ENCODE measurements at places on chromosomes 3 and 15.
A peak's percentile ranks its signal among the peaks of the same experiment; 100 is the strongest.

DNA sequence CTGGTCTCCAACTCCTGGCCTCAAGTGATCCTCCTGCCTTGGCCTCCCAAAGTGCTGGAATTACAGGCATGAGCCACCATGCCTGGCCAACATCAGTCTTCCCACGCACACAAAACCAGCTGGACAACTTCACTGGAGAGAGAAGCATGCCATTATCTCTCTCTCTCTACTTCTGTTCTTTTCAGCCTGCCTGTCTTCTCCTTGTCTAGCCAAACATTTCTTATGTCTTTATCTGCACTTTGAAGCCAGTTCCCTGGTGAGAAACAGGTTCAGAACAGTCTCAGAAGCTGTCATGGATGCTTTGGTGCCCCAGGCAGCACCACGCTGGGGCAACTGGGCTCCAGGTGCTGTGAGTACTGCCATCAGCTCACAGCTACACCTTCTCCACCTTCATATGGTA is 79.8 kb downstream of the PRICKLE2 start:
- DNase-seq: no peak

DNA sequence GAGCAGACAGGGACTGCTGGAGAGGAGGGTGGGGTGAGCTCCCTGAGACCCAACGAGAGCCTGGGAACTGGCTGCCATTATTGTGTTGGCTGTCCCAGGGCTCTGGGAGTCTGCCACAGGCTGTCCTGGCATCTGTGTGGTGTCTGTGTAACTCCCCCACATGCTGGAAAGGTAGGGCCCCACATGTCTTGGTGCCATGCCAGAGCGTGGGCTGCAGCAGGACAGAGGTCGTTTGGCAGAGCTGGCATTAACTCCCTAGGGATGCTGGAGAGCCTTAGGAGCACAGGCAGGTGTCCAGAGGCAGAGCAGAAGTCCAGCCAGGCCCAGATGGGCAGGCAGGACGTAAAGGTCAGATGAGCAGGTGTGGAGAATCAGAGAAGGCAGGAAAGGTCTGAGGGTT is 9.7 kb downstream of the TIMP4 start:
- DNase-seq: no peak

DNA sequence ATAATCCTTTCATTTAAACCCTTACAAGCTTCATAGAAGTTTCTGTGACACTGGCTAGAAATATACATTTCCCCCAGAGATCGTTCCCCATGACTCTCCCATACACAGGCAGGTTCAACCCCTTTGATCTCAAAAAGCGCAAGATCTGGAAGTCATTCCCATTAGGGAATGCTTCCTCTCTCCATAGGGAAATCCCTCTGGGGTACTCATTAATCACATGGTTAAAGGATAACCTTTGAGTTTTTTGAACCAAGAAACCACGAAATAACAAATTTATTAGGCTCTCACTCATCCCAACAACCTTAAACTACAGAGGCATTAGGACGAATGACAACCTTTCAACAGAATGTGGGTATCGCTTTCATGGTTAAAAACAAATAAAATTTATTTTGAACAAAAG is 211.9 kb upstream of the PRICKLE2 start:
- DNase-seq: no peak

DNA sequence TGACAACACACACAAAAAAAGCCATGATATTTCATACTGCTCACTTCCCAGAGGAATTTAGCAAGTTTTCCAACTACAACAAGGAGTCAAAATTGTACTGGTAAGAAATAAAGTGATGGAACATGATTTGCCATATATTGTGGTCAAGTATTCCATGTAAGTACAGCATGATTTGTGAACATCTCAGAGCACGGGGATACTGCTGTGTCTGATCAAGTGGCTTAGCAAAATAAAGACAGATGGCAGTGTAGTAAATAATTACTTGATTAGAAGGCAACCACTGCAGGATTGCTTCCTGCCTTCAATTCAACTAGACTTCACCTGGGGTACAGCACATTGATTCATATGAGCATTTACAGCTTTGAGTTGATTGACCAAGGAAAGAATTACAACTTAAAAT is 51.6 kb upstream of the DUT start:
- DNase-seq: no peak

DNA sequence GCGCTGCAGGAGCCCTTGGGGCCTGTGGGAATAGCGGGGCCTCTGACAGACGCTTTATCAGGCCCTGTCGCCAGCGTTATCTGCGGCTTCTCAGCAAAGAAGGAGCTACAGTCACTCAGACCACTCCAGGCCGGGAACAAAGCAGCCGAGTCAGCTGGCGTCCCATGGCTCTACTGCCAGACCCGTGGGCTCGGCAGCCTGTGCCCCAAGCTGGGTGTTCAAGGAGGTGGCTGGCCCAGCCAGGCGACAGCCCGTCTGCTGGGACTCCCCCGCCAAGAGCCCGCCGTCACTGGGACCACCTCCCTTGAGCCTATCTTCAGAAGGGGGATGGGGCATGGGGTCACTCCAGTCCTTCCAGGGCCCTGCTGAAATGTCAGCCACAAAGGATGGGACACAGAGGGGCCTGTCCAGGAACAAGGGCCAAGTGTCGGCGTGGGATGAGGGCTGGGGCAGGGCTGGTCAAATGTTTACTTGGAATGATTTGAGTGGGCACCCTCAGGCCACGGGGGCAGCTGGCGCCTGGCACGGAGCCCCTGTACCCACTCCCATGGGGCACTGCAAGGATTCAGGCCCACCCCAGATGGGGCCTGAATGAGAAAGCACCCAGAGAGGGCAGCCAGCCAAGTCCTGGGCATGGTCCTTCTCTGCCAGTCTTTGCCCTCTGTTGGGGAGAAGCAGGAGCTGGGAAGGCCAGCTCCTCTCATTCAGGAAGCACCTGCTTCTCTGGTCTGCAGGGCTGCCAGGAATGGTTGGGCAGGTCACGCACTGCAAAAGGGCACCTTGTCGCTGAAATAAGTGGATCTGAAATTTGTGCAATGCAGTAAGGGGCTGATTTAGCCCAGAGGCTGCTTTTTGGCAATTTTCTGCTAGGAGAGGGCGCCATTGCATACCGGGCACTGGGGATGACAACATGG is 148.3 kb downstream of the SMAD6 start:
- no peak for DNase-seq

DNA sequence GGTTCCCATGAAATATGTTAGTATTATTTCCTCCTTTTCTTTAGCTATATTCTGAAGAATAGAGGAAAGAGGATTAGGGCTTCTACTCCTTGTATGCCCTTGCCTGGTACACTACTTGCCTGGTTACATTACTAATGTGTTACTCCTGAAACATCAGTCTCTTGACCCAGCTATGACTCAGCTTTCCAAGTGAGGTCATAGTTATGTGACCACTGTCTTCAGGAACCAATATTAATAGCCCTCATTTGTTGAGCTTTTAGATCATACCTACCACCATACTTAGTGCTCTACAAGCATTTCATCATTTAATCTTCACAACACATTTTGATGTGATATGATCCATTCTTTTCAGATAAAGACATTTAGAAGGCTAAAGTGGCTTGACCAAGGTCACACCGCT is 60.3 kb downstream of the CMSS1 start:
- peak; percentile 87 for DNase-seq

GRCh38 chr15:100726421-100727190 is 124.2 kb downstream of the ASB7 start:
- peak; percentile 79 for DNase-seq

GRCh38 chr15:82113106-82113715 is 67.4 kb upstream of the MEX3B start:
- peak; percentile 63 for DNase-seq

GRCh38 chr3:127647166-127647844 is 18.3 kb downstream of the PODXL2 start:
- DNase-seq: no peak

DNA sequence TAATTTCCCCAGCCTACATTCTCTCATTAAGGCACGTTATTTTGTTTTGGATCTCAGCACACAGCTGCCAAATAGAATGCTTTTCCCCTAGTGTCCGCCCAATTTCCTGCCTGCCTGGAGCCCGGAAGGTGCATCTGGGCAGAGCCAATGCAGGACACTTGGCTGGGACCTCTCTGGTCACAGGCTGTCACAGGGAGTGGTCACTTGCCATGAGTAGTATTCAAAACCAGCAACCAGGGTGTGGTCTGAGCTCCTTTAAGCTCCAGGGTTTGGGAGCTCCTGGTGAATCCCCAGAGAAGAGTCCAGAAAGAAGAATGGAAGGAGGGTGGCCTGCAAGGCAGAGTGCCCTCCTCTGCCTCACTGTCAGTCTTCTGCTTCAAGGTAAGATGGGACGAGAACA is at the start of gene HTR3C:
HTR3C (plus strand) TSS at position 281 of the 400 bp plus-strand sequence; CDS start at position 315, 34 bp downstream.
- no peak for DNase-seq

- DNase-seq: no peak
These were observed 32.5 kb downstream of the WNT5A start for GRCh38 chr3:55454611-55455010.

DNA sequence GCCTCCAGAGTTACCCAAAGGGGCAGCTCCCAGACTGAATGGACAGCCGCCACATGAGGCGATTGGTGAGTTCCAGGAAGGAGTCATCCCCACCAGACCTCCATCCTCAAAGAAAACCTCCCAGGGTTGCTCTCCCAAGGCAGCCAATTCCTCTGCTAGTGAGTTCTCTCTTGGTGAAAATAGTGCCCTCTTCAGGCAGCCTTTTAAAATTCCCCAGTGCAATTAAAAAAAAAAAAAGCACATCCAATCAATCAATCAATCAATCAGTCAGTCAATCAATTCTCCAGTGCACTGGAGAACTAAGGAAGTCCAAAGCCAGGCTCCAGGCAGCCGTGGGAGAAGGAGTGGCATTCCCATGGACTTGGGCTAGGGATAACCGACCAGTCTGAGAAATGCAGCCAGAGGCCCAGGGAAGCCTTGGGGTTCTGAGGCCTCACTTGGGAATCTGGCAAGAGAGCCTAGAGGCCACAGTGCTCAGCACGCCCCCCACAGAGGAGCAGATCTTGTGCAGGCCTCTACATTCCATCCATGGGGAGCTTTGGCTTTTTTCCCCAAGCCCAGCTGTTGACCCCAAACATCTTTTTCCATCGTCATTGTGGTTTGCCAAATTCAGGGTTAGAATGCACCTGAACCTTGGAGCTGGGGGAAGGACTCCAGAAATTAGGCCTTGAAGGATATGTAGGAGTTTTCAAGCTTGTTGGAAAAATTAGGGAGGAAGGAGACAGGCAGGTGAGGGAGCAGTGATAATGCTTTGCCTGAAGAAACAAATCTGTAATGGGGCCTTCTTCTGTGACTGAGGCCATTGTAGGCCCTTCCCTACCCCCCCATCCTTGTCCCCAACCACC is 4.8 kb downstream of the PAQR5 start:
- DNase-seq: peak; percentile 30

DNA sequence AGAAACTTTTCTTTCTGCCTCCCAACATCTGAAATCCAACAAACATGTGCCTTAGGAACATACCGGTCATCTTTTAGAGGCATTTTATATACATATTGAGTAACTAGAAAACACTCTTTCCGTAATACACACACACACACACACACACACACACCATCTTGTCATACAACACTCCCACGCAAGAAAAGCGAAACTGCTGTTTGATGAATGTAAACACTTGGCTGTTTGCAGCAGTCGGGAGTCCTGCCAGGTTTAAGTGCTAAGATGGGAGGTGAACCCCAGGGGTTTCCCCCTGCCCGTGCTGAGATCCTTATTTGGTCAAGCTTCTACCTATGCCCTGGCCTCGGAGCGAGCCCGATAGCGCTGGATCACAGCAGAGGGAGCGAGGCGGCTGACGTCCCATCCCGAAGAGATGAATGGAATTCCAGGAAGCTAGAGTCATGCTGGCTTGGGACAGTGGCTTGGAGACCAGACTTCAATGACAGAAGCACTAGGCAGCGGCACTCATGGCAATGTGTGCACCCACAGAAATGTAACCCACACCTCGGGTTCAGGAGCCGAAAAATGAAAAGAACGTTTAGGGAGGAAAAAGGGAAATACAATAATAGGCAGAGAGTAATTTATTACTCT is 1.3 kb upstream of the THBS1 start:
- peak; percentile 95 for DNase-seq

GRCh38 chr15:52466134-52466701 is 62.5 kb downstream of the MYO5A start:
- DNase-seq: no peak

DNA sequence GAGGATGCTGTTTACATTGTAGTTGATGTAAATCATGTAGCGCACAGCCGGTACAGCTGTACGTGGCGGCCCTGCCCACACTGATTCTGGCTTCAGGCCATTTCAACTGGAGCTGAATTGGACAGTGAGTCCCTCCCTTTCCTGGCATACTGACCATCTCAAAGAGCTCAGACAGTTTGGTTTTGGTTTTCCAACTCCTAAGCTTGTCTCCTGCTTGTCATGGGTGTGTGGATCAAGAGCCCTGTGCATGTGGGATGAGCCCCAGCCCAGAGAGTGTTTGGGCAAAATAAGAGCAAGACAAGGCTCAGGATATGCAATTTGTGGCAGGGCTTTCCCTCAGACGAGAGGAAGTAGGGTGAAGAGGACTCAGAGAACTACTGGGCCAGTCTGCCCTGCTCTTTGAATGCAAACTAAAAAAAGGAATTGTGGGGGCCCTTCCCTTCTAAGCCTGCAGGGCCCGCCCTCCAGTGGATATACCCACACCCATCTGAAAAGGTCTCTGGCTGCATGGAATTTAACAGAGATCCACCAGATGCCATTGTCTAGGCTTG is 13.3 kb downstream of the ITGA11 start:
- DNase-seq: peak; percentile 61

All from fibroblast of skin of abdomen (primary cell).